ENCODE measurements at places on chromosomes 7 and 10. TPM values are rescaled to one million over a fixed set of nuclear protein-coding genes. Genes with fewer than 3 reads are reported as not detected.

C10orf71 gene
- not detected for total RNA-seq

PHF14 gene
- 26.0 TPM for total RNA-seq

ABCA13 gene
- under 0.01 TPM for total RNA-seq

TMEM176A gene
- not detected for total RNA-seq

ZNF25 gene
- 2.7 TPM for total RNA-seq

FAM25A gene
- total RNA-seq: not detected

TSPAN15 gene
- 4.3 TPM for total RNA-seq

UNCX gene
- total RNA-seq: not detected

DENND10 gene
- total RNA-seq: 54.3 TPM

JAZF1 gene
- total RNA-seq: 1.2 TPM

PARD3 gene
- total RNA-seq: 37.2 TPM

SLC39A12 gene
- total RNA-seq: not detected

KCP gene
- total RNA-seq: 0.33 TPM

FIGNL1 gene
- 11.4 TPM for total RNA-seq

HABP2 gene
- total RNA-seq: not detected

TLX1 gene
- total RNA-seq: not detected

NPY4R2 gene
- 0.39 TPM for total RNA-seq

CDH23 gene
- 31.4 TPM for total RNA-seq

NUB1 gene
- total RNA-seq: 38.8 TPM

ADIRF gene
- total RNA-seq: not detected

SGCE gene
- 62.4 TPM for total RNA-seq

KDM7A gene
- 16.9 TPM for total RNA-seq

HOGA1 gene
- 0.98 TPM for total RNA-seq

KLF14 gene
- not detected for total RNA-seq

HOXA7 gene
- total RNA-seq: not detected

AKR1E2 gene
- total RNA-seq: 12.8 TPM

ACTL6B gene
- total RNA-seq: not detected

INHBA gene
- 1.6 TPM for total RNA-seq

CDK14 gene
- 15.4 TPM for total RNA-seq

VENTX gene
- total RNA-seq: not detected

LRRC18 gene
- not detected for total RNA-seq

METTL27 gene
- total RNA-seq: 8.2 TPM

ANKRD30A gene
- not detected for total RNA-seq

GRM3 gene
- total RNA-seq: not detected

DNA2 gene
- total RNA-seq: 5.0 TPM

TRIL gene
- 0.33 TPM for total RNA-seq

PDZD7 gene
- 1.2 TPM for total RNA-seq

MYO1G gene
- 0.33 TPM for total RNA-seq

IDE gene
- 14.5 TPM for total RNA-seq

EIF4EBP2 gene
- 49.5 TPM for total RNA-seq

CALHM1 gene
- total RNA-seq: not detected

ADRB1 gene
- total RNA-seq: not detected

FZD1 gene
- 22.9 TPM for total RNA-seq

PILRA gene
- total RNA-seq: under 0.01 TPM

ANKRD2 gene
- 5.4 TPM for total RNA-seq

HMX3 gene
- total RNA-seq: not detected

SEMA3D gene
- not detected for total RNA-seq

FAM25G gene
- 9.0 TPM for total RNA-seq

SEM1 gene
- 30.6 TPM for total RNA-seq

MSS51 gene
- 1.1 TPM for total RNA-seq

ATRNL1 gene
- 0.22 TPM for total RNA-seq

PLXDC2 gene
- 19.6 TPM for total RNA-seq

HOXA4 gene
- total RNA-seq: 0.43 TPM

MUC12 gene
- total RNA-seq: 0.98 TPM

SH2D4B gene
- total RNA-seq: 0.22 TPM

PRLHR gene
- total RNA-seq: not detected

COL17A1 gene
- total RNA-seq: 1,169 TPM

OPN4 gene
- total RNA-seq: not detected

ZNF488 gene
- total RNA-seq: 5.0 TPM
